A549 treated with CpdA at 1 μM for 4 hours (cell line): ENCODE measurements at places on chromosomes 5 and 9. TPM values are rescaled to one million over a fixed set of nuclear protein-coding genes. Genes with fewer than 3 reads are reported as not detected.

Gene STK32A
- 0.09 to 0.30 TPM (median 0.29 TPM) in 5 replicates for total RNA-seq

Gene PCYOX1L
- total RNA-seq, result 2.4 to 2.7 TPM (median 2.4 TPM) in 5 replicates

Gene PLAC8L1
- total RNA-seq, result 0.27 to 0.41 TPM in 2 of 5 replicates, not detected in the others

Gene RNF130
- total RNA-seq, result 34.5 to 42.8 TPM (median 40.4 TPM) in 5 replicates

Gene IL31RA
- 1.3 to 2.0 TPM (median 1.9 TPM) in 5 replicates for total RNA-seq

Gene FRMPD1
- total RNA-seq, result 0.01 to 0.12 TPM (median 0.05 TPM) in 4 of 5 replicates, not detected in the other

Gene PTGES
- 91.2 to 108 TPM (median 93.1 TPM) in 5 replicates for total RNA-seq

Gene TLX3
- not detected in 5 replicates for total RNA-seq

Gene ZMYND19
- total RNA-seq, result 35.5 to 55.2 TPM (median 51.4 TPM) in 5 replicates

Gene PPP1R26
- total RNA-seq, result 15.3 to 21.2 TPM (median 18.7 TPM) in 5 replicates

Gene TLR4
- 0.06 to 0.34 TPM (median 0.10 TPM) in 5 replicates for total RNA-seq

Gene FOXD4L5
- total RNA-seq, result 0.05 to 0.12 TPM (median 0.06 TPM) in 3 of 5 replicates, not detected in the others

Gene GABRG2
- total RNA-seq, result not detected in 5 replicates

Gene TAF11L10
- not detected in 5 replicates for total RNA-seq

Gene TMEM171
- 3.9 to 6.9 TPM (median 4.9 TPM) in 5 replicates for total RNA-seq

Gene TUSC1
- 4.8 to 9.0 TPM (median 7.1 TPM) in 5 replicates for total RNA-seq

Gene EGFL7
- total RNA-seq, result 39.5 to 60.2 TPM (median 52.8 TPM) in 5 replicates

Gene ANXA2R
- 1.9 to 2.4 TPM (median 2.2 TPM) in 5 replicates for total RNA-seq

Gene SOX30
- total RNA-seq, result 0.05 to 0.07 TPM in 2 of 5 replicates, not detected in the others

Gene ITGA1
- total RNA-seq, result 0.79 to 2.0 TPM (median 1.3 TPM) in 5 replicates

Gene PDCD1LG2
- total RNA-seq, result 0.33 to 0.59 TPM (median 0.36 TPM) in 5 replicates

Gene DAB2IP
- total RNA-seq, result 11.5 to 14.9 TPM (median 13.5 TPM) in 5 replicates

Gene MEIKIN
- total RNA-seq, result not detected in 5 replicates

Gene ECM2
- total RNA-seq, result 0.10 to 0.22 TPM (median 0.12 TPM) in 5 replicates

Gene IL7R
- total RNA-seq, result 0.24 to 0.79 TPM (median 0.45 TPM) in 5 replicates

Gene CEP120
- total RNA-seq, result 8.1 to 15.4 TPM (median 10.3 TPM) in 5 replicates

Gene CBY3
- not detected in 5 replicates for total RNA-seq

Gene SPTAN1
- 137 to 150 TPM (median 142 TPM) in 5 replicates for total RNA-seq

Gene PDLIM4
- total RNA-seq, result 0.26 to 0.43 TPM (median 0.35 TPM) in 4 of 5 replicates, not detected in the other

Gene NFIL3
- 13.6 to 16.1 TPM (median 14.2 TPM) in 5 replicates for total RNA-seq

Gene CATSPER3
- 0.21 to 0.59 TPM (median 0.41 TPM) in 5 replicates for total RNA-seq

Gene TIMD4
- 0.91 to 1.9 TPM (median 1.6 TPM) in 5 replicates for total RNA-seq

Gene RNF183
- not detected in 5 replicates for total RNA-seq

Gene PCDHA6
- 0.07 to 0.09 TPM (median 0.09 TPM) in 3 of 5 replicates, not detected in the others for total RNA-seq

Gene RNF44
- 33.6 to 45.2 TPM (median 43.2 TPM) in 5 replicates for total RNA-seq

Gene CLIC3
- 1.7 to 4.0 TPM (median 3.5 TPM) in 5 replicates for total RNA-seq

Gene MRPS30
- 31.8 to 40.4 TPM (median 37.3 TPM) in 5 replicates for total RNA-seq

Gene LCP2
- total RNA-seq, result not detected in 5 replicates

Gene HAPLN1
- total RNA-seq, result not detected in 5 replicates

Gene SLIT3
- 13.2 to 21.0 TPM (median 19.6 TPM) in 5 replicates for total RNA-seq

Gene GFM2
- 26.2 to 28.2 TPM (median 27.0 TPM) in 5 replicates for total RNA-seq

Gene RMRP
- 3.1 to 22.0 TPM (median 11.8 TPM) in 4 of 5 replicates, not detected in the other for total RNA-seq

Gene GRXCR2
- not detected in 5 replicates for total RNA-seq

Gene MARCHF11
- not detected in 5 replicates for total RNA-seq

Gene HRCT1
- 0.11 to 0.14 TPM in 2 of 5 replicates, not detected in the others for total RNA-seq

Gene SHLD3
- total RNA-seq, result 1.8 to 3.3 TPM (median 2.2 TPM) in 5 replicates

Gene ARHGEF39
- 12.3 to 19.6 TPM (median 18.5 TPM) in 5 replicates for total RNA-seq

Gene JMY
- total RNA-seq, result 2.8 to 3.5 TPM (median 3.3 TPM) in 5 replicates

Gene SPATA31A6
- not detected in 5 replicates for total RNA-seq

Gene DMRTA1
- 0.89 to 1.1 TPM (median 0.98 TPM) in 5 replicates for total RNA-seq

Gene FABP6
- total RNA-seq, result 0.79 to 1.7 TPM (median 0.92 TPM) in 5 replicates

Gene TMEM215
- not detected in 5 replicates for total RNA-seq

Gene PCDHB12
- 0.07 TPM in 1 of 5 replicates, not detected in the others for total RNA-seq
